ENCODE measurements at places on chromosomes 16 and 17.

GRCh38 chr16:11211977-11212797 is 43.8 kb downstream of the SOCS1 start:
- no peak for DNase-seq

DNA sequence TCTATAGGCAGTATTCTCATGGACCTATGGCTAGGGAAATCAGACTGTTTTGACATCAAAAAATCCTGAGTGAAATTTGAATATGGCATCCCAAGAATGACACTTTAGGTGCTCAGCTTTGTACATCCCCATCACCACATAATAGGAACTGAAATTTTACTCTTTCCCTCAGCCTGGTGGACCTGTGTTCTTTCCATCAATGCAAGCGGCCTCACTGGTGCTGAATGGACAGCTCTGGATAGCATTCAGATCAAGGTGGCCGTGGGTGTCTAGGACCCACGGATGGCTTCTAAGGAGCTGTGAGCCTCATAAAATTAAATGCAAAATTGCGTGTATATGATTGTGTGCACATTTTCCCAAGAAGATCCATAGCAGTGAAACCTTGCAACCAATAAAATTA is 152.6 kb downstream of the MAP2K6 start:
- DNase-seq = no peak

DNA sequence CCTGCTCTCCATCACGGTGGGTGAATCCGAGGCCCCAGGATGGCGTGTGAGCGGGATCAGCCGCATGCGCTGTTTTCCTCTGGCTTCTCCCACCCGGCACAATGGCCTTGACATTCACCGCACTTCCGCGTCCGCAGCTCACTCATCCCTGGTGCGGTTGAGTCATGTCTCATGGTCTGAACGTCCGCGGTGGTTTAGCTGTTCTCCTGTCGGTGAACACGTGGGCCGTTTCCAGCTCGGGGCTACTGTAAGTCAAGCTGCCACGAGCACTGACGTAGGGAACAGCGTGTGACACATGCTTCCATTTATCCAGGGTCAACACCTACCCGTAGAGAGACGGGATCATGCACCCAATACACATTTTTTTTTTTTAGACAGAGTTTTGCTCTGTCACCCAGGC is 15.3 kb upstream of the CACNA1H start:
- DNase-seq = no peak

DNA sequence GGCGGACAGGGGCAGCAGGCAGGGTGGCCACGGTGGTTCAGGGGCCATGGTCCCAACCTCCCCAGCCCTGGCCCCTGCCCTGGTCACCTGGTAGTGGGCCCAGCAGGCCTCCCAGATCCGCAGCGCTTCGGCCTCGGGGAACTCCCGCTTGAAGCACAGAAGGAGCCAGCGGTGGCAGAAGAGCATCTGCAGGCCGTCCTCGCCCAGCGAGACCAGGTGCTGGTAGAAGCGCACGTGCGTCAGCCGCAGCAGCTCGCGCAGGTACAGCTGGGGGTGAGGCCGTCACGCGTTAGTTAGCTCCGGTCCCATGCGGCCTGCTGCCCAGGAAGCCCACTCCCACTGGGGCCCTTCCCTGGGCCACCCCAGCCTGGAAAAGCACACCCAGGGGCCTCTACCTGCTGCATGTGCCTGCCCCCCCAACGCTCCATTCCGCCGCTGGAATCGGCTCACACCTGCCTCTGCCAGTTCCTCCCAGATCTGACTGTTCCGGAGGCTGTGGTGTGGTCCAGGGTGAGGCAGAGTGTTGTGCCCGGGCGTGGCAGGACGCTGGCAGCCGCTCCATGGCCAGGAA is 90.8 kb downstream of the TBC1D16 start:
- DNase-seq = no peak

GRCh38 chr16:24939738-24940137 is 75.4 kb downstream of the ARHGAP17 start:
- DNase-seq = no peak

- DNase-seq = no peak
Observed at GRCh38 chr16:81394966-81395655, 49.5 kb upstream of the CMIP start.

- no peak for DNase-seq
Observed at GRCh38 chr16:11079652-11080187, 135.4 kb downstream of the CLEC16A start.

- no peak for DNase-seq
Observed at GRCh38 chr17:44367231-44367979, 3.8 kb upstream of the FAM171A2 start.

DNA sequence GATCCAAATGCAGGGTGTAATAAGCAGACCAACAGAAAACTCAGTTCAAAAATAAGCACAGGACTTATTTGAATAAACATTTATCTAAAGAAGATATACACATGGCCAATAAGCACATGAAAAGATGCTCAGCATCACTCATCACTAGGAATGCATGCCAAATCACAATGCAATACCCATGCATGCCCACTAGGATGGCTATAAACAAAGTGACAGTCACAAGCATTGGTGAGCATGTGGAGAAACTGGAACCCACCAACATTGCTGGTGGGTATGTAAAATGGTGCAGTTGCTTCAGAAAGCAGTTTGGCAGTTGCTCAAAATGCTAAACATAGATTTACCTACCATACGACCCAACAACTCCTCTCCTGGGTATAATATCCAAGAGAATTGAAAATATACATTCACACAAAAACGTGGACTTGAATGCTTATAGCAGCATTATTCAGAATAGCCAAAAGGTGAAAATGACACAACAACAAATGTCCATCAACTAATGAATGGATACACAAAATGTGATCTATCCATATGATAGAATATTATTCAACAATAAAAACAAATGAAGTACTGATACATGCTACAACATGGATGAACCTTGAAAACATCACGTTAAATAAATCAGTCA is 20.1 kb downstream of the UBE2O start:
- DNase-seq = no peak

DNA sequence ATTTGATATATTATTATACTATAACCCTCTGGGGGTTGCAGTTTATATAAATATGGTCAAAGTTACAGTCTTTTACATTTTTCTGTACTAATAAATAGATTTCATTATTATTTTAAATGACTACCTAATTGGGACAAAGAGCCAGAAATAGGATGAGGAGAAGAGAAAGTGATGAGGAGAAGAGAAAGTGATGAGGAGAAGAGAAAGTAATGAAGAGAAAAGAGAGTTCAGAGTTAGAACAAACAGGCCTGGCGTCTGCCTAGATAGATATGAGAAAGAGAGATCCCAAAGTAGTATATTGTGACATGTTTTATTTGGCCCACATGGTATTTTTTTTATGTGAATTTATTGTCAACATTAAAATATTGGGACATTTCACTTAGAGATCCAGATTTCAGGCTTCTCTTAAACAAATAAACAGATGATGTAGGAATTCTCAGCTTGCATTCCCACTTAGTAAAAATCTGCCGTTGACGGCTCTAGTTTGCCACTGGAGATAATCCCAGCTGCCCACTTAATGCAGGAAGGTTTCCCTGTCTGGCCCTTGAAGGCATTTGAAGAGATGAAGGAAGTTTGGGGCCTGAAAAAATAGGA is 210.7 kb downstream of the STX8 start:
- no peak for DNase-seq

DNA sequence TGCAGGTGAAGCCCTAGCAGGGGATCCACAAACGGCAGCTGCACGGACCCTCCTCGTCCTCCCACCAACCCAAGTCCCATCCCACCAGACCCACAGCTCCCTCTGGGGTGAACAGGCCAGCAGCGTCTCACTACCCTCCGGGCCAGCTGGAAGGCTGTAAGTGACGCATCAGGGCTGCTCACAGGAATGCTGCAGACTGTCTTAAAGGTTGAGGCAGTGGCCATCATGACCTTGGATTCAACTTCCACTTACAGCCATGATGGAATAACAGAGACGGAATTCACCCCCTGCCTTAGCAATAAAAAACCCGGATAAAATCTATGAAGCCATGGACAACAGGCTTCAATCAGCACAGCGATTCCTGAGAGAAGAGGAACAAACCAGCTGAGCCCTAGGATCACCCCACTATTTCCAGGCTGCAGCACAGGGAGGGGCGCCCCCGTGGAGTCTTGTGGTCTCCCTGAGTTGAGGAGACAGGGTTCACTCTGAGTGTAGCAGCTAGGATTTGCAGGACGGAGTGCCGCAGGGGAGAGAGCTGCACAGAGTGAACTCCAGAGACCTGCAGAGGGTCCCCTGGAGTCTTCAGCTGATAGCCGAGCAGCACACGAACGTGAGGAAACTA is 10.5 kb downstream of the FAM83G start:
- no peak for DNase-seq

GRCh38 chr16:27475561-27475960 is 73.6 kb downstream of the IL21R start:
- no peak for DNase-seq

DNA sequence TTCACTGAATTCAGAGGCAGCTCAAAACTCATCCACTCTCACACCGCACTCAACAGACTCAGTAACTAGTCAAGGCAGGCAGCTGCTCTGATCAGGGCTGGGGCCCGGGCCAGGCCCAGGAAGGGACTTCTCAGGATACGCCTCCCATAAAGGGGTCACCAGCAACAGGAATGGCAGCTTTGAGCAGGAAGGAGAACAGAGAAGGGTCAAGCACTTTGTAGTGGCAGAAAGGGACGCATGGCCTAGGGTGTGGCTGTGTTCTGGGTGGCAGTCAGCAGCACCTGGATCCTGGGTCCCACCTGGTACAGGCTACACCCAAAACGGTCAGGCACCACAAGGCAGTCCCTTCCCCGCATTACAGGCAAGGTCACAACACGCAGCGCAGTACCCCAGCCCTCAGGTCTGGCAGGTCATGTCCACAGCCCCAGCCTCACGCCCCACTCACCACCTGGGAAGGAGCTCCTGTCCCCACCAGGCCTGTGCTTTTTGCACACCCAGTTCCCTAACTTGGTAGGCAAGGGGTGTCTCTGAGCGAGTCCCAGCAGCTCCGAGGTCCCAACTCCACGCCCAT is 99.7 kb downstream of the ZNF778 start:
- DNase-seq = no peak

DNA sequence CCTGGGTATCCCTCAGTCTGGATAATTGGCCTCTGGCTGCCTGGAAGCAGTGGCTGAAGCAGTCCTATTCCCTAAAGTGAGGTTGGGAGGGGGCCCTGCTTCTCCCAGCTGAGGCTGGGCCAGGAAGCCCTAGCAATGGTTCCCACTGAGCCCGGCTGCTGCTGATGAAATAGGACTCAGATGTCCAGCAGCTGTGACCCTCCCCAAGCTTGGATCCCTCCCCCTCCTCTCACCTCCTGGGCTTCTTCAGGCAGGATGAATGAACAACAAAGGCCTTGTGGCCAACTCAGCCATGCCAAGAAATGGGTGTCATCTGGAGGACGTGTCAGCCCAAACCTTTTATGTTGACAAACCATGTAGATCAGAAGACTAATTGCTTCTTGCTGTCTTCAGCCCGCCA is 42.0 kb downstream of the AXIN2 start:
- DNase-seq = no peak

GRCh38 chr16:53933407-53933806 is 229.5 kb downstream of the FTO start:
- DNase-seq = no peak

DNA sequence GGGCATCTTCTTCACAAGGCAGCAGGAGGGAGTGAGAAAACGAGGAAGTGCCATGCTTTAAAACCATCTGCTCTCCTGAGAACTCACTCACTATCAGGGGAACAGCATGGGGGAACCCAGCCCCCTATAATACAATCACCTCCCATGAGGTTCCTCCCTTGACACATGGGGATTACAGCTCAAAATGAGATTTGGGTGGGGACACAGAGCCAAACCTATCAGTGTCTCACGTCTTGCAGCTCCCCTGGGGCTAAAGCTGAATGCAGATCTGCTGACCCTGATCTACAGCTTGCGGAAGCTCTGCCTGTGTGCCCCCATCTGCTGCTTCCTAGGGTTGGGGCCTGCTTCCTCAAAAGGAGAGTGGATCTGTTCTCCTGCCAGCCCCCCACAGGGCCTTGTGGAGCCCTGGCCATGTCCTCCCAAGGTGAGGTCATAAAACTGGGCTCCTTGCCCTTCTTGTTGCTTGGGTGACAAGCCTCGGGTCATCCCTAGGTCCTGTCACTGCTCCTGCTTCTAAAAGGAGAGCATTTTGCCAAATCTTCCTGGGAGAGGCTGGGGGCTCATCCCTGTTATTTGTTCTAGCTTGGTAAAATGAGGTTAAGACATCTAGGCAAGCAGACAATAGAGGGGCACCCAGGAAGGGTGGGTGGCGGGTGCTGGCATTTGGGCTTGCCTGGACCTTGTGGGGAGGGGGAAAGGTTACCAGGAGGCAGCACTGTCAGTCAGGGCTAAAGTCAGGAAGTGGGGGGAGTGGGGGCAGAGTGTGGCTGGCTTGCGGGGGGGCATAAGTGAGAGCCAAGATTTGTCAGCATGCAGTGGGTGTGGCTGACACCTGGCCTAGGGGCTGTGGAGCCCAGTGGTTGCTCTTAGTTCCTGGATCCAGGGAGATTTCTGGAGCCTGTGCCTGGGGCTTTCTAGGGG is 16.0 kb downstream of the KRT33A start:
- no peak for DNase-seq

DNA sequence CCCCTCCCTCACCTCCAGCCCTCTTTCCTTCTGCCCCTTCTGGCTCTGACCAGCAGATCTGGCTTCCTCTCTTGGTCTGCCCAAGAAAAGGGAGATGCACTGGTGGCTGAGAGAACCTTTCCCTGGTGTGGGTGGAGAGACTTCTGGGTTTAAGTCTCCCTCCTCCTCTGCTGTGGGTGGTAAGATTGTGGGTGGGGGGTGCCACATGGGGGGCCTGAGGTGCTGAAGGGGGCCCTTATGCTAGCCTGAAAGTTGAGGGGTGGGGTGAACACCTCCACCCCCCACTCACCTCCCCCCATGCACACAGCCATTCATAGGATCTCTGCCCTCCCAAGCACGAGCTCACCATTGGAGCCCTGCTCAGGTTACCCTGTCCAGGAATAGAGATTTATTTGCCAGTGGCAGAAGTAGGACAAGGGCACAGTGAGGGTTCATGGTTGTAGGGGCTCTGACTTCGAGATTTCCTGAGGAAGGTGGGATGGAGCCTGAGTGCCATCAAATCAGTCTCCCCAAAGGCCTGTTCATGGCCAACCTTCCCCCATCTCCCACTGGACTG is 1.7 kb upstream of the STAC2 start:
- no peak for DNase-seq

DNA sequence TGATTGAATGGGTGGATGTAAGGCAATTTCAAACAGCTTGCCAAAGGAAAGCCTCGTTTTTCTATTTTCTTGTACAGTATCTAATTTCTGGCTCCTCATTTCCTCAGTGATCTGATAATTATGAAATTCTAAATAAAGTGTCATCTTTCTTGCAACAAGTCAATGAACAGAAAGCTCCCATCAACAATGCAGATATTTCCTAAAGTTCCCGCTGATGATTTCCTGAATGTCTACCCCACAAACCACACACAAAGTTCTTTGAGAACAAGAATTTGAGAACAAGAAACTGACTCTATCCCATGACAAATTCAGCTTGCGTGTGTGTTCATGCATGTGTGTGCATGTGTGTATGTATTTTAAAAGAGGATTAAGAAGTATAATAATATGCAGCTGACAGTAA is 35.2 kb downstream of the SKAP1 start:
- no peak for DNase-seq

- DNase-seq = no peak
Observed at GRCh38 chr17:82280537-82280936, 7.0 kb upstream of the CSNK1D start.
